ENCODE measurements at places on chromosomes 16 and 17.

GRCh38 chr17:19713462-19713861 is 2.9 kb downstream of the SLC47A2 start:
- no peaks in the 10 kb centered on the region for H3K4me1 ChIP-seq
- H3K27me3 ChIP-seq = no peaks in the 10 kb centered on the region
- H3K36me3 ChIP-seq = no peaks in the 10 kb centered on the region
- H3K4me3 ChIP-seq = no peak overlapping the region
- DNase-seq = no peak
- H3K27ac ChIP-seq = no peak overlapping the region

DNA sequence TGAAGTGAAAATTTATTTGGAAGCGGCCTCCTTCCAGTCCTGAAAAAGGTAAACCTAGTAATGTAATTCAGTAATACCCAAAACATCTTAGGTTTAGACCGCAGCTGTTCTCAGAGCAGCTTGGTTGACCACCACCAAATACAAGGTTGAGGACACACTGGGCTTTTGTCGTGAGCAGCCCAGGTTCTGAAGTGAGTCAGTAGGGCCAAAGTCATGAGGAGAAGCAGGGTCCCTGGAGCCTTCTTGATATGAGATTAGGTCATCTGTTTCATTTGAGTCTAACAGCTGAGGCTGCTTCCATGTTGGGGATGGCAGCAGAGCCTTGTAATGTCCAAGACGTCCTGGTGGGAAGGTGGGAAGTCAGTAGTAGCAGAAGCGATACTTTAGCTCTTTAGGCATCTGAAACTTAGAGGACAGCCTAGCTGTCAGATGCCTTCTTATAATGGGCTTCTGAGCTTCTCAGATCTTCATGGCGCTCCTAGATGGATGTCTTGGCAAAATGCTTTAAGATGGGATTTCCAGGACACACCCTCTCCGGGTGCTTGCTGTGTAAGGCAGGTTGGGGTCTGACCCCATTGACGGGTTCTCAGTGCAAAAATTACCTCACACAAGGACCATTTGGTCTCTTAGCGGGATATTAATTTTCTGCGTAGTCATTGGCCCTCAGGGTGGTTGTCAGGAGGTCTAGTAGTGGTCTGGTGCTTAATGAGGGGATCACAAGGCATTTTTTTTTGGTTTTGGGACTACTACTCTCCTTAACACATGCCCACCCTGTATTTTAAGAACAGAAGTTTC is 2.4 kb downstream of the ALKBH5 start:
- no peaks in the 10 kb centered on the region for H3K27me3 ChIP-seq
- H3K4me1 ChIP-seq = peaks cover 59% of the 10 kb centered on the region
- DNase-seq = peak; percentile 47
- H3K36me3 ChIP-seq = peaks cover 54% of the 10 kb centered on the region
- H3K27ac ChIP-seq = peak overlapping the region; percentile 97
- H3K4me3 ChIP-seq = peak overlapping the region; percentile 90

- no peak for DNase-seq
- no peaks in the 10 kb centered on the region for H3K4me1 ChIP-seq
- H3K4me3 ChIP-seq = no peak overlapping the region
- H3K27me3 ChIP-seq = peaks cover 13% of the 10 kb centered on the region
- H3K27ac ChIP-seq = no peak overlapping the region
- H3K36me3 ChIP-seq = no peaks in the 10 kb centered on the region
Measured at GRCh38 chr17:19549746-19550623, 16.3 kb downstream of the SLC47A1 start.

DNA sequence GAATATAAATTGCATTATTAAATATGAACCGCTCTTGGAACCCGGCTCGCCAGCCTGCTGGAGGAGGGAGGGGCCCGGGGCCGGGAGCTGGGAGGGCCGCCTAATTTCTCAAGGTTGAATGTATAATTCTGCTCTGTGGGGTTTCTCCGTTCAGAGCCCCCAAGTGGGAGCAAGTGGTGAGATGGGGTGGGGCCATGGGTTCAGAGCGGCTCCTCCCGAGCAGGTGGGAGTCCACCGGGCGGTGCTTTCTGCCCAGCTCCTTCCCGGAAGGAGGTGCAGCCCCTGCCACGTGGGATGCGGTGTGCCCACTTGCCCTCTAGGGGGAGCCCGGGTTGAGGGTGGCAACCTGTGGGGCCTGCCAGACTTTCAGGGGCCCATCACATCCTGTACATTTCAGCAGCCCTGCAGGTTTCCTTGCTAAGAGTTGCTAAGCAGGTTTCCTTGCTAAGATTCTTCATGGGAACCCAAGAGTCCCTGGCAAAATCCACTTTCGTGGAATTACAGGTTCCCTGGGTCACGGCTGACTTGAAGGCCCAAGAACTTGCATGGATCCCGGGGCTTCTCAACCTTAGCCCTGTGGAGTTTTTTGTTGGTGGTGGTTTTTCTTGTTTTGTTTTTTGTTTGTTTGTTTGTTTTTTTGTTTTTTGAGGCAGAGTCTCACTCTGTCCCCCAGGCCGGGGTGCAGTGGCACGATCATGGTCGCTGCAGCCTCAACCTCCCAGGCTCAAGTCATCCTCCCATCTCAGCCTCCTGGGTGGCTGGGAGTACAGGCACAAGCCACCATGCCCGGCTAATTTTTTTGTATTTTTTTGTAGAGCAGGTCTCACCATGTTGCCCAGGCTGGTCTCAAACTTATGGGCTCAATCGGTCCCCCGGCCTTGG is 196.7 kb upstream of the GSE1 start:
- H3K4me3 ChIP-seq = no peak overlapping the region
- DNase-seq = peak; percentile 86
- no peak overlapping the region for H3K27ac ChIP-seq
- H3K36me3 ChIP-seq = no peaks in the 10 kb centered on the region

DNA sequence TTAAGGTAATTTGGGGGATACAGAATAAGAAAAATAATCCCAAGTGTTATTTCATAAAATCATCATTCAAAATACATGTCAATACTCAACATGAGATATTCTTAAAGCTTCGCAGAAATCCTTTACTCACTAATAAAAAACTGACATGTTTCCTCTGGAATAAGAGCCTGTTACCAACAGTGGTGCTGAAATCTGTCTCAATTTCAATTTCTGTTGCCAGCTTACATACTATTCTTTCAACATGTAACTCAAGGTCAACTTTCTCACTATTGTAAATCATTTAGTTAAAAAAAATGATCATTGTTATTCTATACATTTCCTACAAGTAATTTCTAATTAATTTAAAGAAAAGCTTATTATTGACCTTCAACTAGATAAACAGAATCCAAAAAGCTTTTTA is 67.9 kb downstream of the CEP95 start:
- H3K4me1 ChIP-seq = peaks cover 18% of the 10 kb centered on the region
- peaks cover 19% of the 10 kb centered on the region for H3K36me3 ChIP-seq
- H3K27me3 ChIP-seq = no peaks in the 10 kb centered on the region
- no peak overlapping the region for H3K4me3 ChIP-seq
- DNase-seq = no peak
- H3K27ac ChIP-seq = no peak overlapping the region

- H3K27ac ChIP-seq = peak within 1 kb of the TSS; percentile 100
- peak; percentile 50 for DNase-seq
- H3K4me1 ChIP-seq = peaks cover 40% of the 10 kb centered on the region
- H3K4me3 ChIP-seq = peak within 1 kb of the TSS; percentile 85
Measured at GRCh38 chr16:1612320-1613111, at the start of gene CRAMP1. CRAMP1 (plus strand) TSS chr16:1612360; CDS start chr16:1614640, 2,280 bp downstream.

GRCh38 chr16:81831722-81832126 is 52.6 kb downstream of the PLCG2 start:
- peak overlapping the region; percentile 54 for H3K4me3 ChIP-seq
- H3K27me3 ChIP-seq = no peaks in the 10 kb centered on the region
- H3K27ac ChIP-seq = peak overlapping the region; percentile 90
- peaks cover 21% of the 10 kb centered on the region for H3K36me3 ChIP-seq
- H3K4me1 ChIP-seq = peaks cover 71% of the 10 kb centered on the region

Data from activated CD8-positive, alpha-beta memory T cell treated with anti-CD3 and anti-CD28 coated beads, Interleukin-2, amount 10 ng/mL, durations not matched to agents 7 days and 5 days (primary cell).